HL-60 (cell line): ENCODE measurements at places on chromosomes 12 and 14.

- peak; percentile 35 for DNase-seq
Observed at GRCh38 chr12:49537752-49538509, 899 bp upstream of the KCNH3 start.

DNA sequence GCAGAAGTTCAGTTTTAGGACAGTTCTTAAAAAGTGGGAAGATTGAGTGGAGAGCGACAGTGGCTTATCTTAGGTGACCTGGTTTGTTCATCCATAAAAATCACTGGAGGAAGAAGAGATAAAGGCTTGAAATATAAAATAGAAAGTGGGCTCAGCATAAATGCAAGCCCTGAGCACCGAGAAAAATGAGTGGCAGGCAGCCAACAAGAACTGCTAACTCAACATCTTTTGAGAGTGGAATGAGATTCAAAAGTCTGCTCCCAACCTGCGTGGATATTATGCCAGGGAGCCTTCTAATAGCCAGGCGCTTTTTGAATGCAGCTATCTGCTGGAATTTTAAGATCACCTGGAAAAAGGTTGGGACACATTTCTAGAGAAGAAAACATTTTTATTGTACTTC lies 666.5 kb downstream of the FLRT2 start:
- no peak for DNase-seq

DNA sequence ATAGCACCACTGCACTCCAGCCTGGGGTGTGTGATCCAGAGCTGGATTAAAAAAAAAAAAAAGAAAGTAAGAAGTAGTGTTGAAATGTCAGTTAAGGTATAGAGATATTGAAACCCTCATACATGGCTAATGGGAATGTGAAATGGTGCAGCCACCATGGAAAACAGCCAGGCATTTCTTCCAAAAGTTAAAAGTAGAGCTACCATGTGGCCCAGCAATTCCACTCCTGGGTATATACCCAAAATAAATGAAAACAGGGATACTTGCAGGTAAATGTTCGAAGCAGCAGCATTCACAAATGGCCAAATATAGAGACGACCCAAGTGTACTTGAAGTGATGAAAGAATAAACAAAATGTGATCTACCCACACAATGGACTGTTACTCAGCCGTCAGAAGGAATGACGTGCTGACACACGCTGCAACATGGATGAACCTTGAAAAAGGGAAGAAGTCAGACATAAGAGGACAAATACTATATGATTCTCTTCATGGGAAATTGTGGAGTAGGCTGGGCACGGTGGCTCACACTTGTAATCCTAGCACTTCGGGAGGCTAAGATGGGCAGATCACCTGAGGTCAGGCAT lies 15.2 kb downstream of the IL31 start:
- no peak for DNase-seq

DNA sequence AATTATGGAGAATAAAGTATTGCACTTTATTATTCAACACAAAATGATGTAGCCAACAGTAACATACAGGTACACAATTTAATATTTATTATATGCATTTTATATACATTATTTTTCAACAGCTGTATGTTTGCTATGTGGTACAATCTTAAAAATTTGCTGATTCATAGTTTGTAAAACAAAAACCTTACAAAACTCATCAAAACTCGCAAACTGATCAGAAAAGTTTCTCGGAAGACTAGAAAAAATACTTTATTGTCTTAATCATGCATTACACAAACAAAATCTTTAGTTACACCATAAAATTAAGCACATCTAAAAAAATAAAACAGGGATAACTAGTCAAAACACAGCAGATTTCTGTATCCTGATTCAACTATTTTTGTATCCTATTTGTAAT lies 19.5 kb downstream of the COCH start:
- no peak for DNase-seq

GRCh38 chr12:49358483-49359141 lies 8.7 kb upstream of the SPATS2 start:
- peak; percentile 47 for DNase-seq

DNA sequence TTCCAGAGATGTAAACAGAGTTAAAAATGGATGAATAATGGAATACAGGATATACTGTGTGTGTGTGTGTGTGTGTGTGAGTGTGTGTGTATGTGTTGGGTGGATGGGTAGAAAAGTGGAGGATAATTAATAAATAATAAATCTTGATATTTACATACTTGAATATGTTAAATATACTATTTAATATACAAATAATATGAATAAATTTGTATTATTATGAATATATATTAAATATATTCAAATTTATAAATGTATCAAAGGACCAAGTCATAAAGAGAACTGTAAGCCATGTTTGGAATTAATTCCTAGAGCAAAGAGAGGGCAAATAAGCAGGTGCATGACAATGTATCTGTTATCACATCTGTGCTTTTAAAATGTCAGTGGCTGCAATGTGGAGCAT lies 225.3 kb downstream of the ALG10B start:
- no peak for DNase-seq

DNA sequence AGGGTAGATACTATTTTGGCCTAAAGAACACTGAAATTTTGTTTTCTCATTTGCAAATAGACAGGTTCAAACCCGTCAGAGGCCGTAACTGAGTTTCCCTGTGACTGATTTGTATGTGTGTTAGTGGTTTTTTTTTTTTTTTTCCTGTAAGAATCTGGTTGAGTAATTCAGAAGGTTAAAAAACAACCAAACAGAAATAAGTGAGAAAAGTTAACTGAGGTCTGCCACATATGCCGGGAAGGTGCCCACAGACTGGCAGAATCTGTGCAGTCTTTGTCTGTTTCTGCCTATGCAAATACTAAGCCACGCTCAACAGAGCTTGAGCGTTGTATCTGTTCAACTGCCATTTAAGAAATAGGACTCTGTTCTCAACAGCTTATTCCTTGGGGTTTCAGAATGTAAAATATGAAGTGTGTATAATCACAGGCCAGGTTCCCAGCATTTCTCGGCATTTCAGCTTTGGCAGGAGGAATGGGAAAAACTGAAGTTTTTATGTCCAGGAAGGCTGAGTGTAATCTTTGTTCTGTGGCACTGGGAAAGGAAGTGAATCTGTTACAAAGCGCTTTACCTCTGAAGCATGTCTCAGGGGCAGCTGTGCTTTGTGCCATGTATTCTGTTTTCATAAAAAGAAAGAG lies 181.9 kb downstream of the PRKCH start:
- DNase-seq, result no peak

DNA sequence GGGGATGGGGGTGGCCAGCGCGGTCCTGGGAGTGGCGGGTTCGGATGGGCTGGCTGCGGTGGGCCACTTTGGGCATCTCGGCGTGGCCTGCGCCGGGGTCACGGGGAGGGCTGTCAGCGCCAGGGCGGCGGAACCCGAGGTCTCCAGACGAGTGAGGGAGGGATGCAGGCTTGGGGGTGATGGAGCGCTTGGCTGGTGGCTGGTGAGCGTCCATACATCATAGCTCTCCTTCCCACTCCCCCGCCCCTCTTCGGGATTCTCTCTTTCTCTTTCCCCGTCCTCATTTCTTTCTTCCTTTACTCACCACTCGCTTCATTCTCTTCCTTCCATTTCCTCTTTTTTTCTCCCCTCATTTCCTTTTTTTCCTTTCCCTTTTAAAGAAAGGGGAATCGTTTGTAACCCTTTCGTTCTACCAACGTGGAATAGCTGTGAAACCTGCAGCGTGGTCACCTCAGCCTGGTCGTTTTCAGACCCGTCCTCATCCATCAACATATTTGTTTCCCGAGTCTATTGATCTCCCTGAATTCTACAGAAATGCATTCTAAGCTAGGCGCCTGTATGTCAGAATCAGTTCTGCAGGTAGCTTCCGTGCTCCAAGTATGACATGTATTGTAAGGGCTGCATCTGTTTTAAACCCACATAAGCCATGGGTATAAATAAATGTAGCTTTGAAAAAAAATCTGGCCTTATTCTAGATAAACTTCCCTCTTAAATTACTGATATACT lies 260.3 kb upstream of the E2F7 start:
- no peak for DNase-seq

GRCh38 chr12:47281667-47282171 lies 202.0 kb upstream of the AMIGO2 start:
- DNase-seq, result no peak

GRCh38 chr14:81132468-81132867 lies 88.3 kb downstream of the GTF2A1 start:
- DNase-seq, result no peak

- no peak for DNase-seq
Observed at GRCh38 chr12:69054343-69055056, 121.5 kb upstream of the CPM start.

- no peak for DNase-seq
Observed at GRCh38 chr12:42985506-42985905, 396.0 kb upstream of the PRICKLE1 start.

- no peak for DNase-seq
Observed at GRCh38 chr12:96189781-96190180, 4.4 kb upstream of the ELK3 start.

GRCh38 chr12:31895449-31896150 lies 63.6 kb upstream of the RESF1 start:
- no peak for DNase-seq

- DNase-seq, result no peak
Observed at GRCh38 chr12:119036878-119037825, 55.8 kb downstream of the SRRM4 start.

DNA sequence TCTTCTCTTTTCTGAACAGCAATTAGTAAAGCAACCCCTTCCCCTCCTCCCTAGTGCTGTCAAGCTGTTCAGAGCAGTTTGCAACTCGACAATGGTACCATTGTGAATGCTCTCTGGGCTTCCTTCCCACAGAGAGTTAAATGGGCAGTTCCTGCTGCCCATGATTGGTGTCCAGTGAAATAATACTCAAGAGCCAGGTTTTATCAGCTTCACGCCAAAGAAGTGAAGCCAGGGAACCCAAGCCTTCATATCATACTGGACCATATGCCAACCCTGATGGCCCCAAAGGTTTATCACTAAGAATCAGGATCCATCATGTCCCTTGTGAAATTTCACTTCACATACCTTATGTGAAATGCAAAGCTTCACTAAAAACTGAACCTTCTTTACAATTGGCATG lies 24.7 kb downstream of the INSM2 start:
- DNase-seq, result no peak

DNA sequence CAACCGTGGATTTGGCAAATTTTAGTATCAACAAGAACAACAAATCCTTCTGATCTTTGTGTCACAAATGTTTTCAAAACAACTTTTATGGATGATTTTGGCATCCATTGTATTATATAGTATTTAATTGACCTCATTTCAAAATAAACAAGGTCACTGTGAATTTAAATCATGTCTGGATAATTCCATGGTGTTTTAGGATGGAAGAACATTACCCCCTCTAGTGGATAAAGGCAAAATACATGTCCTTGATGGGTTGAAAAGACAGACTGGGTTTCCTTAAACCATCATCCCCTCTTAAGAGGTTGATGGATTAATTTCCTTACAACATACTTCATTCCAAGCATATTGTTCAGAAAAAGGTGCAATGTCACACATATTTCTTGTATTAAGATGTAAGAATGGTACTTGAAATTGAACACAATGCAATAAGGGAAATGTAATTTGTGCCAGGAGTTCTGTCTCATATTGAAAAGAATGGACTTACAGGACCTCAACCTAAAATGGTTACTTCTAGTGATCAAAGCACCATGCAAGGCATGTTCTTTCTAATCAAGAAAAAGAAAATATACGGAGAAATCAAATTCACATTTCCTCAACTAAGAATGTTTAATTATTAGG lies 352.0 kb downstream of the BCAT1 start:
- no peak for DNase-seq

DNA sequence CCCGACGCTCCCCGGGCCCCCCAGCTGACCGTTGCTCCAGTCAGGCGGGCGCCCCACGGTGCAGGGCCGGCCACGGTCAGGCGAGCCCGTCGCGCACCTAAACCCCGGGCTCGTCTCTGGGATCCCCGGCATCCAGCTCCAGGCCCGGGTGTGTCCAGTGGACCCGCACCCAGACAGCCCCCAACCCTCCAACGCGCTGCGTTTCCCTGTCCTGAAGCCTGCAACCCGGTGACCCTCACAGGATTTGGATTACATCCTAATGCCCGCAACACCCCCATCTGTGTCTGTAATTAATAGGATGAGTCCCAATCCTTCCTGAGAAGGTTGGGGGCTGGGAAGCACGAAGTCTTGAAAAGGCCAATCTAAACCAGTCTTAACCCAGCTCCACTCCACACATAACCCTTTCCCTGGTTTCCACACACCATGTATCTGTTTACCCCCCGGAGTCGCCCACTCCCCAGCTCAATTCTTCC lies 10.4 kb downstream of the CPNE6 start:
- no peak for DNase-seq

- peak; percentile 69 for DNase-seq
Observed at GRCh38 chr12:56129206-56129941, 1.3 kb downstream of the ESYT1 start.
